ENCODE measurements at places on chromosomes 5 and 9.

GRCh38 chr9:19471737-19472648 is 63.2 kb downstream of the ACER2 start:
- peak; percentile 60 for DNase-seq

DNA sequence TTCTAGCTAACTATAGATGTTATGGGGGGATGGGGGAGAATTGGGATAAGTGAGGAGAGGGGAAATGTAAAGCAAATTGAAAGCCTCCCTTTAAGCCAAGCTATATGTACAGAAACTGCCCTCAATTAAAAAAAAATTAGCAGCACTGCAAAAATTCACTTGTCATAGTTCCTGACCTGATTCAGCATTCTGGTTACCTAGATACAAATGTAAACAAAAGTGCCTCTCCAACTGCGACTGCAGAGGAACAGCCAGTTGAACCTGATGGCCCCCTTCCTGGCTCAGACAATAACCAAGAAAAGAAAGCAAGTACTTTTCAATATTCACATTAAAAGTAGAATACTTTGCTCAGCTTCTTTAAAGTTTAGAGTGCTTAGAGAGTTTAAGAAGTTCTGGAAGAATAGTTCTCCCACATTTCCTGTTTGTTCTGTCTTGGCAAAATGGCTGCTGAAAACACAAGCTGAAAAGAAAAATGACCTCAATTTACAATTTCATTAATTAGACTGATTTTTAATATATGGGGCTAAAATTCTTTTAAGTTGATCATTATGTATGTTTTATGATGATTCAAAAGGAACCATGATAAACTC is 1.5 kb downstream of the FAM81B start:
- DNase-seq, result peak; percentile 16

GRCh38 chr5:140982083-140982716 is 15.9 kb downstream of the PCDHAC2 start:
- no peak for DNase-seq

- DNase-seq, result no peak
Measured at GRCh38 chr5:134003817-134004625, 754 bp downstream of the VDAC1 start.

DNA sequence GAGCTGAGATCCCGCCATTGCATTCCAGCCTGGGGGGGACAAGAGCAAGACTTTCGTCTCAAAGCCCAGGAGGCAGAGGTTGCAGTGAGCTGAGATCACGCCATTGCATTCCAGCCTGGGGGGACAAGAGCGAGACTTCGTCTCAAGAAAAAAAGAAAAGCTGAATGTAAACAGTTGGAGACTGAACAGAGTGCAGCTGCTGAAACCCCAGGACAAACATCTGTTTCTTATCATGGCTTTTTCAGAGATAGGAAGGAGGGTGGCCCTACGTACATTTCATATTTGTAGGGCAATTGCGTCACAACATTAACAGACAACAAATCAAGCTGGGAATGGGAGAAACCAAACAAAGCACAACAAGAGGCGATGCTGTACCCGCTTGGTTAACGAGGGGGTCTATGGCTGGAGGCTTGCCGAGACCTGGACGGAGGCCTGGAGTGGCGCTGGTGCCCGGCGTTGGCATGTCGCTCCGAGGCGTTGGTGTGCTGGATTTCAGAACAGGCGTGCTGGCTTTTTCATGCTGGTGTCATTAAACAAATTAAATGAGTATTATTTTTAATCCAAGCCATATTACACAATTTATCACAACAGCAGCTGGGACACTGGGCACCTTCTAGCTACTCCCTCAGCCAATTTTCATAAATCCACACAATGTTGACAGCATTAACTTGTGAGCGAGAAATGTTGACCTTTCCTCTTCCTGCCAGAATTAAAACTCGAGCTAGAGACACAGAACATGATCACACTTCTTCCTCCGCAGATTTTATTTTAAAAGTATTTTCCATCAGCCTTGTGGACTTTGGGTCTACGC is 76.1 kb downstream of the TLE1 start:
- no peak for DNase-seq

DNA sequence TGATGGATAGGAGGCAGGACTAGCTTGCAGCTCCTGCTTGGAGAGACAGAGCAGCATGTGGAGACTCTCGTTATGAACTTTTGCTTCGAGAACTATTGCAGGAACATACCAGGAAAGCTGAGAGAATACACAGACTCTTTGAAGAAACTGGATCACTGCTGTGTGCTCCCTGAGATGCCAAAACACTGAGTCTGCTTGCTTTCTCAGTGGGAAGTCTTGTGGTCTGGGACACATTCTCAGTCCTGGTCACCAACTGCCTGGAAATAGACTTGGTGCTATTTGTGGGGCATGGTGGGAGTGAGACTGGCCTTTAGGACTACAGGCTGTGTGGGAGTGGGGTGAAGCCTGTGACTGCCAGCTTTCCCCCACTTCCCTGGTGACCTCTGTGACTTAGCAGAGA is 252.6 kb downstream of the MED10 start:
- DNase-seq, result no peak

DNA sequence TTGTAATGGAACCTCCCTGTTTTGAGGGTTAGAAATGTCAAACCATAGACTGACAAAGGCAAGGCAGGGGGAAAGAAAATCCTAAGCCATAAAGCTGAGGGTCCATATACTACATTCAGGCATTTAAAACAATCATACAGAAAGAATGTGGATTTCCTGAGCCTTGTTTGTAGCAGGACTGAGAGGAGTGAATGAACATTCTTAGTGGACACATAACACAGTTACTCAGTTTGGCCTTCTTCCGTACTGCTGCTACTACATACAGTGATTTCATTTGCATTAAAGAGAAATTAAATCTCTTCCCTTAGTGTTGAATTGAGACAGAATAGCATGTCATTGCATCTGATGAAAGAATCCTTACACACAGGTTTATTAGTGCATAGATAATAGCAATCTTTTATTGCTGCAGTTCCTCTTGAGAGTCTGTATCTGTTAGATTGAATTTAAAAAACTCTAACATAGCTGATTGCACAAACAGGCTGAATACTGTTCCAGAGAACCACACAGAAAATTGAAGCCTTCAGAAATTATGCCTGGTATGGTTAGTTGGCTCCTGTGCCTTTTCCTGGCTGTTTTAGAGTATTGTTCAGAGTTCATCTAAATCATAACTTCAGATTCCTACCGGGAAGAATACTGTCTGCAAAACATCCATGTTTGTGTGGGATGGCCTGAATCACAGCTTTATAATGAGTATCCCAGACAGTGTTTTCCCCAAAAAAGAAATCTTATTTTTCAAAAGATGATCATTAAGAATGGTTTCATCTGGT is 2.0 kb upstream of the MTX3 start:
- DNase-seq, result no peak

DNA sequence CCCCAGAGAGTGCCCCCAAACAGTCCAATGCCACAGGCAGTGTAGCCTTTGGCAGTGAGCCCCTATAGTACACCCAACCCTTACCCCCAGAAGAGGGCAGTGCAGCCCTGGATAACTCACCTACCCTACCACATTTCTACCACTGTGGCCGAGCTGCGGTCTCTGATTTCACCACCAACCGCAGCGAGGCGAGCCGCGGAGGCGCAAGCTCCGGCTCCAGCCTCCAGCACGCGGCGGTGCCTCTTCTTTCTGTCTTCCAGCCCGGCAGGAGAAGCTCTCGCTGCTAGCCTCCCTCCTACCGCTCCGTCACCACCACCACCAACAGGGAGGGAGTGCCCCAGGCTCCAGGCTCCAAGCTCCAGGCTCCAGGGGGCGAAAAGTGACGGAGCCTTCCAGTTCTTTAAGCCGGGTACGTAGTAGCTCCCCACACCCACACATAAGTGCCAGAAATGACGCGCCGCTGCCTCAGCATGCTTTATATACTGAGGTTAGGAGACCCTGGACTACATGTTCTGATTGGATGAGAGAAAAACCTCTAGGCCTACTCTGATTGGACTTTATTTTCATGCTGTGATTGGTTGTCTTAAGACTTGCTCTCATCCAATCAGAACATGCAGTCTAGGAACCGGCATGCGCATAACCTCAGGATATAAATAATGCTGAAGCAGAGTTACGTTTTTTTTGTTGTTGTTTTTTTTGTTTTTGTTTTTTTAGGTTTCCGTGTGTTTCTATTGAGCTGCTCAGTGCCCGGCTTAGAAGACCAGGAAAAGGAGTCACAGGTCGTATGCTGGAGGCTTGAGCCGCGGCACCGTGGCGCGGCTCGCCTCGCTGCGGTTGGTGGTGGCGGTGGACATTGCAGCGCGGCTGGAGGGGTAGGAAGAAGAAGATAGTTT is at the start of gene PCAT7:
Gene PCAT7, plus strand, starts transcription at position 645 of the 893 bp plus-strand sequence.
- peak; percentile 57 for DNase-seq

- DNase-seq, result no peak
Measured at GRCh38 chr5:172002310-172002709, 4.1 kb downstream of the FBXW11 start.

- DNase-seq, result no peak
Measured at GRCh38 chr9:69885931-69886330, 65.3 kb downstream of the CFAP95 start.

GRCh38 chr5:154197801-154198491 is 7.4 kb downstream of the GALNT10 start:
- no peak for DNase-seq

GRCh38 chr9:1871626-1872419 is 143.3 kb upstream of the SMARCA2 start:
- no peak for DNase-seq

DNA sequence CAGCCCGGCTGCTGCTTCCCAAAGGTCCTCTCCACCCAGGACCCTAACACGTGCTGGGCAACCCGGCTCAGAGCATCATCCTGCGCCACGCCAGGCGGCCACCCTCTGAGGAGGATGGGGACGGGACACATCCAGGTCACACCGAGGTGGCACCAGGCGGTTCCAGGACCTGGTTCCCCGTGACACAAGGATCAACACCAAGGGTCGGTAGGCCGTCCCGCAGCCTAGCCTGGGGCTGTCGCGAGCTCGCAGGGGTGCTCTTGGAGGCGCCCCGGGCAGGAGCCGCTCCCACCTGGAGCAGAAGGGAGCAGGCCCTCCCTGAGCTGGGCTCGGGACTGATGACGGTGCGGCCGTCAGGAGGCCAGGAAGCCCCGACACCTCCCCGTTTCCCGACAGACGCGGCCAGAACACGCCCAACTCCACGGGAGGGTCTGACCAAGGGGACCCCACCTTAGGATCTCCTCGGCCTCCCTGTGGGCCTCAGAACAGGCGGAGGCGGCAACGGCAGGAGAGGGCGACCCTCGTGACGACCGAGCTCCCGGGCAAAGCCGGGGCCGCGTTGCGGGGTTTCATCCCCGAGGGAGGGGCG is 6.3 kb downstream of the EXD3 start:
- DNase-seq, result no peak

DNA sequence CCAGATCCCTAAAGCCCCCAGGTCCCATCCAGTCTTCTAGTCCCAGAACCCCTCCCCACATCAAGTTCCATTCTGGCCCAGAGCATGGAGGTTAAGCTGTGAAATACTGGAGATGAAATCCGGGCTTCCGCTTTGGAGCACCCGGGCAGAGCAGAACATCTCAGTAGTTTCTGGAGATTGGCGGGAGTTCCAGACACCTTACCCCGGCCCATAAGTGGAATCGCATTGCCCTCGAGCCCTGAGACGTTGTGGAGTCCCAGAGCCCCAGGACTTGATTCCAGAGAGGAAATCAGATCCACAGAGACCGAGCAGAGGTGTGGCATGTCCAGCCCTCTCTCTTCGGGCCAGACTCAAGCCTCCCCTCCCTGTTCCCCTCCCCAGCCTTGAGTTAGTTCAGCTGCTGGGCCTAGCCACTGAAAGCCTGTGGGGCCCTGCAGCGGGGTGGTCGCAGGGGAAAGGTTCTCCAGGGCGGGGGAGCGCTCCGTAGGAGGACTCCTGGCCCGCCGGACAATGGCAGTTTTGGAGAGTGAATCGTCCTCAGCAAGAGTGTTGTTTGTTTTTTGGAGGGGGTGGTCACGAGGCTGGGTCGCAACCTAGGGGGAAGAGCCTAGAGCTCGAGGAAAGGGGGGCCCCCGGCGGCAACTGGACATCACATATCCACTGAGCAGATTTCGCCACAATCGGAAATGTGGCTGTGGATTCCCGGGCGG is 1.0 kb upstream of the PAX5 start:
- no peak for DNase-seq

- DNase-seq, result no peak
Measured at GRCh38 chr9:112757282-112757883, 6.8 kb downstream of the SNX30 start.

GRCh38 chr5:155983954-155984353 is 343.0 kb upstream of the SGCD start:
- no peak for DNase-seq

- no peak for DNase-seq
Measured at GRCh38 chr5:15966651-15967050, 212.9 kb downstream of the MARCHF11 start.

- DNase-seq, result no peak
Measured at GRCh38 chr9:105993116-105993854, 298.9 kb downstream of the TMEM38B start.

- no peak for DNase-seq
Measured at GRCh38 chr9:82404881-82405280, 416.3 kb downstream of the SPATA31D1 start.

DNA sequence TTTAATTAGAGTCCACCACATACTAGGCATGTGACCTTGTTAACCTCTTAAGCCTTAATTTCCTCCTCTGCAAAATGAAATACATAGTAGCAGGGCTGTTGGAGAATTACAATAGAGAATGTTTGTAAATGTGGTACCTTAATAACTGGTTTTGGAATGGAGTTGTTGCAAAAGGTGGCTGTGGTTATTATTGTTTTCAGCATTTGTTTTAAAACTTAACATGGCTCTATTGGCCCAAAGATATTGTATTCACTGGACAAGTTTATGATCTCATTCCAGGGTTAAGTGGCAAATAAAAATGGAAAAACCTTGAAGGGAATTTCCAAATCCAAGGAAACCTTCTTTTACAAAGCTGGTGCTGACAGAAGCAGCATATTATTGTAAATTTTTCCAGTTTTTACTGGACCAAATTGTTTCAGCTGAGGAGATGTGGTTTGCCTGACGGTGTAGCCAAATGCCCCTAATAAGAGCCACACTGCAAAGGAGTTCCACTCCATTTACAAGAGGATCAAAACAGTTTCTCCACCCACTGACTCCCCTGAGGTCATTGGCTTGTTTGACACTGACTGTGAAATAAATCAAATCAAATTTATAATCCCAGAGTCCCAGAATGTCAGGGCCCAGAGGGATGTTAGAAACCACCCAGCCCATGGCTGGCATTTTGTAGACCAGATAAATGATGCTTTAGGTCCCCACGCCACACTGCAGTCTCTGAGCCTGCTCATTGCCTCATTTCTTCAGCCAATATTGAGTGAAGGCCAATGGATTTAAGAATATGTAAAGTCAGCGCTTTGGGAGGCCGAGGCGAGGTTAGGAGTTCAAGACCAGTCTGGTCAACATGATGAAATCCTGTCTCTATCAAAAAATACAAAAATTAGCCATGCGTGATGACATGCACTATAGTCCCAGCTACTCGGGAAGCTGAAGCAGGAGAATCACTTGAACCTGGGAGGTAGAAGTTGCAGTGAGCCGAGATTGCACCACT is 45.2 kb downstream of the ADRA1B start:
- DNase-seq, result no peak

DNA sequence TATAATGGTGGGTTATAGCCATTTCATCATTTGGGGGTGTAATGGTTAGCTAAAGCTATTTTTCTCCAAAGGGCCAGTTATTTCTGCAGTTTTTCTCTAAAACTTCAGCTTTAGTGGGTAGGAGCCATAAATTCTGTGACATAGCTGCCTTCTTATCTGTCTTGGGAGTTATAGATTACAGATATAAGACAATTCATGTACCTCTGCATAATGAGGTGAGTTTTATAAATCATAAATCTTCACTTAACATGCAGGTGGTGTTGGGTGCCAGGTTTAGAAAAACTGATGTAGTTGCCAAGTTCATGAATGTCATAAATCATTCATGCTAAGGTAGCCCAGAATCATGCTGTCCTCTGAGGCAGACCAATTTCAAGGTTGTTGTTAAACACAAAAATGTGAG is 10.0 kb upstream of the HSPA9 start:
- DNase-seq, result no peak

Data from iPS DF 6.9 (cell line).